ENCODE measurements at places on chromosomes 3 and 15.

- DNase-seq, result no peak
These were observed 2.1 kb downstream of the ABHD10 start for GRCh38 chr3:111980716-111981456.

GRCh38 chr15:57418635-57419034, 42.3 kb downstream of the CGNL1 start:
- DNase-seq, result no peak

DNA sequence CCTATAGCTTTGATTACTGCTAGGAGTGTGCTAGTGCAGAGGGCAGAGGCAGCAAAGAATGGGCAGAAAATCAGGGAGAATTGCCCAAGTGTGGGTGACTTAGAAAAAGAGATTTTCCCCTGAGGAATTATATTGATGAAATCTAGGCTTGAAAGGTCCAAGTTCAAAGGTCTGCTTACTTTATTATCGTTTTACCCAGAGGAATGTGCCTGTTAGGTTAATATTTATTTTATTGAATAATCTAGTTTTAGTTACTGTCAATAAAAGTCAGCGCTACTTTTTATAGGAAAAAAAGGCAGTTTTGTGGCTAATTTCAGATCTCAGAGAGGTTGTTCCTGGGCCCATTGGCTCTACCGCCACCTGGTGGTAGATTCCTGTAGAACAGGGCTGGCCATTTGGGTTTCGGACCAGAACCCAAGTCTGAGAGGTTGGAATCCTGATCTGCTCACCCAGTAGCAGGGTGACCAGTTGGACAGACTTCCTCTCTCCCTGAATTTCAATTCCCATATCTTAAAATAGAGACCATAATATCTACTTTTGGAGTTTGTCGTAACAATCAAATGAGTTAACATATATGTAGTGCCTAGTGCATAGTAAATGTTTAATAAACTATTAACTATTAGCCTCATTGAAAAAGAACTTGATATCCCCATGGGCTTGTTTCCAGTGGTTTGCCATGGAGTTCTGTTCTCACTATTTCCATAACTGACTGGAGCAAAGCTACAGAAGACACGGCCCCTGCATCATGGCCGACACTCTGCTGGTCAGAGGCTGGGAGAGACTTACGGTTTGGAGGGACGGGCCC, 62.7 kb upstream of the ZNF148 start:
- DNase-seq, result peak; percentile 32

DNA sequence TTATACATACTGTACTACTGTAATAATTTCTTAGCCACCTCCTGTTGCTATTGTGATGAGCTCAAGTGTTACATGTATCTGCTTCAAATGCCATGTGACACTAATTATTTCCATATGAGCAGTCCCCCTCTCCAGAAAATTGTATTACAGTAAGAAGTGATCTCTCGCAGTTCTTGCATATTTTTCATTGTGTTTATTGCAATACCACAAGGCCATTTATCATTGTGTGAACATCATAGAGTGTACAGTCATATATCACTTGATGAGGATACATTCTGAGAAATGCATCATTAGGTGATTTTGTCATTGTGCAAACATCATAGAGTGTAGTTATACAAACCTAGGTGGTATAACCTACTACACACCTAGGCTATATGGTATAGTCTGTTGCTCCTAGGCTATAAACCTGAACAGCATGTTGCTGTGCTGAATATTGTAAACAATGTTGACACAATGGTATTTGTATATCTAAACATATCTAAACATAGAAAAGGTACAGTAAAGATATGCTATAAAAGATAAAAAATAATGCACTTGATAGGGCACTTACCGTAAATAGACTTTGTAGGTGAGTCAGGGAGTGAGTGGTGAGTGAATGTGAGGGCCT, 189.6 kb upstream of the MLF1 start:
- no peak for DNase-seq

DNA sequence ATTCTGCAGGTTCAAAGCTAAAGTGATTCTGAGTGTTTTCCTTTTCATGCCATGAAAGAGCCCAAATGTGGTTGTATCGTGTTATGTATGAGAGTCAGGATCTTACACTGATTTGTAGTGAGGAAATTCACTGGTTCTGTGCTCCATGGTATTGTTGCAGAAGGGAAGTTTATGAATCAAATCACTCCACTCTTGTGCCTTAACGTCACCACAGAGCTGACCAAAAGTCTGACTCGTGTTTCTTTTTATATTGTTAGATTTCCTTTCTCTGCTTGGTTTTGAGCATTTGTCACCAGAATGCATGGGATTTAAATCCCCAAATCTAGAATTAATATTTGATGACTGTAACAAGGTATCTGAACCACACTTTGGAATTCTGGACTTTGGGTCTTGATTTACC, 29.1 kb upstream of the SLC30A4 start:
- no peak for DNase-seq

GRCh38 chr3:133381346-133382109, 18.3 kb upstream of the BFSP2 start:
- DNase-seq, result peak; percentile 28

DNA sequence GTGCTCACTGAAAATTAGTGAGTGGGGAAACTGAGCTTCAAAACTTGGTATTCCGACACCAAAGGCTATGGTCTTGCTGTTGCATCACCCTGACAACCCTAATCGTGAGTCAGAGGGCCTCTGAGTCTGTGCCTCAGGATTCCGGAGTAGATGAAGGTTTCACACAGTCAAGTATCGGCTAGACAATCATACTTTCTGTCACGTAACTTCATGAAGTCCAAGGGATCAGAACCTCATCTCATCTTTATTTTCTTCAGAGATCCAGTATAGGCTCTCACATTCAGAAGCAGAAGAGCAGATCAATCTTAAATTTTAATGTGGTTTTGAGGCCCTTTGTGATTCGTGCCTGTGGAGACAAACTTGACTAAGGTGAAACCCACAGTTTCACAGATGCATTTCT, 26.1 kb upstream of the NECTIN3 start:
- DNase-seq, result no peak

DNA sequence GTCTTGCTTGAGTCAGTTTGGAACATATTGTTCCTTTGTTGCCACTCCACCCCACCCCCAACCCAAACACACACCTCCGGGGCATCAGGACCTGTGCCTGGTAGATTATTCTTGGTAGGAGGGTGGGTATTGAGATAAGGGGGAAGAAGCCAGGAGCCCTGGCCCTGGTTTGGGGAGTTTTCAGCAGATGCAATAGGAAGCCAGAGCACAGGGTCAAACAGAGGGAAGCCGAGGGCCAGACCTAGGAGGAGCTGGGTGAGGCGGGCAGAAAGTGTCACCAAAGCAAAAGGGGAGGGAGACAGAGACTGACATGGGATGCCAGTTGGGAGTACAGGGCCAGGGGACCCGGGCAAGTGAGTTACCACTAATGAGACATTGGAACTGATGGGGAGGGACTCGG, 163.1 kb downstream of the RPLP1 start:
- no peak for DNase-seq

DNA sequence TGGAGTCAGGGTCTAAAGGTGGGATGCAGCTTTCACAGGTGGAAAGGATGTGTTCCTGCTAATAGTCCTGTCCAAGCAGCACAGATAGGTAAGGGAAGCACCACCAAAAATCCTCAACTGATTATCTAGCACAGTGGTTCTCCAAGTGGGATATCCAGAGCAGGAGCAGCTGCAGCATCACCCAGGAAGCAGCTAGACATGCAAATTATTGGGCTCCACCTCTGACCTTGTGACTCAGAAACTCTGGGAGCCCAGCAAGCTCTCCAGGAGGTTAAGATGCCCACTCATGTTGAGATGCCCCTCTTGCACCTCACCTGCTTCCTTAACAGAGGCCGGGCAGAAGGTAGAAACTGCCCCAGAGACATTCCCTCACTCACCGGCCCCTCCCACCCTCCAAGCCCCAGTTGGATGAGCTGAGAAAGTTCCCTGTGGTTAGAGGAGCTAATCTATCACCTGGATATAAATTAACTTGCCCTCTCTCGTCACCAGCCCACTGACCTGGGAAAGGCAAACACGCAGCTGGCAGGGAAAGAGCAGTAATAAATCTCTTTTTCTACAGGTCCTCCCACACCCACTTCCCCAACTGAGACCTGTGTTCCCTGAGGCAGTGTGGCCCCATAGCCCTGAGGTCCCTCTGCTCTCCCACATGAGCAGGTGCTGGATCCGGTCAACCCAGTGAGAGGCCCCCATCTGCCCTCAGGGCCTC, 39.3 kb downstream of the ADCY5 start:
- no peak for DNase-seq

DNA sequence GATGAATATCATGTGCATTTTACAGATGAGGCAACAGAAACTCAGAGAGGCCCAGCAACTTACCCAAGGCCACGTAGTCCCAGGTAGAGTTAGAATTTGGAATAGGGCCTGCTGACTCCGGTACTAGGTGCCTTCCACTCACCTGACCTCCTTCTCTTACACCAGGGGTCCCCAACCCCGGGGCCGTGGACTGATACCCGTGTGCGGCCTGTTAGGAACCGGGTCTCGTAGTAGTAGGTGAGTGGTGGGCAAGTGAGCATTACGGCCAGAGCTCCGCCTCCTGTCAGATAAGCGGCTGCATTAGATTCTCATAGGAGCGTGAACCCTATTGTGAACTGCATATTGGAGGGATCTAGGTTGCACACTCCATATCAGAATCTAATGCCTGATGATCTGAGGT, 64.8 kb downstream of the SMAD3 start:
- no peak for DNase-seq

GRCh38 chr3:133371181-133371580, 28.7 kb upstream of the BFSP2 start:
- DNase-seq, result no peak

- no peak for DNase-seq
These were observed 50.0 kb upstream of the TBC1D23 start for GRCh38 chr3:100210772-100211135.

DNA sequence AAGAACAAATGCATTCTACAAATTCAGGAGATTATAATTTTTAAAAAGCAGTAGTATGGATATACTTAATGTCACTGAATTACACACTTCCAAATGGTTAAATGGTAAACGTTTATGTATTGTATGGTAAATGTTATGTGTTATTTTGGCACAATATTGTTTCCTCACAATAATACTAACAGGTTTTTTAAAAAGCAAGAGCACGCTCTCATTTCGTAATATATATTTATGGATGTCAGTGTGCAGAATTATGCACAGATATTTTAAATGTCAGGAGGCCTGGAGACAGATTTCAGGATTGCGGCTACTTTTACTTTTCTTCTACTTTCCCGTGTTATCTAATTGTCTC, 533 bp downstream of the ZNF445 start:
- DNase-seq, result no peak

GRCh38 chr3:140529096-140529495, 148.8 kb upstream of the TRIM42 start:
- DNase-seq, result no peak

DNA sequence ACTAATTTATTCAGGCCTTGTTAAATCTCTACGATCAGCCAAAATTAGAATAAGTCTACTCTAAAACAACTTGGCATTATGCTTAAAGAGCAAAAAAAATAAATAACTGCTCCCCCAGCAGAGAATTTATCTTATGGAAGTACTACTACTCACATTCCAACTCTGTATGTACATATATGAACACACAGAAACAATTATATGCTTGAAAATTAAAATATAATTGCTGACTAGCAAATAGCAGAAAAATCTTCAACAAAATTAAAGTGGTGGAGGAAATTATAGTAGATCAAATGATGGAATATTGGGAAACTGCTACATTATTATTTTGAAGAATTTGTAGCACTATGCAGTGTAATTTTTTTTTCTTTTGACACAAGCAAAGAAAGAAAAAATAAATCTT, 580.9 kb downstream of the MECOM start:
- no peak for DNase-seq

- no peak for DNase-seq
These were observed 39.6 kb downstream of the COL8A1 start for GRCh38 chr3:99678023-99678422.

GRCh38 chr3:14235912-14236295, 57.3 kb downstream of the LSM3 start:
- no peak for DNase-seq

DNA sequence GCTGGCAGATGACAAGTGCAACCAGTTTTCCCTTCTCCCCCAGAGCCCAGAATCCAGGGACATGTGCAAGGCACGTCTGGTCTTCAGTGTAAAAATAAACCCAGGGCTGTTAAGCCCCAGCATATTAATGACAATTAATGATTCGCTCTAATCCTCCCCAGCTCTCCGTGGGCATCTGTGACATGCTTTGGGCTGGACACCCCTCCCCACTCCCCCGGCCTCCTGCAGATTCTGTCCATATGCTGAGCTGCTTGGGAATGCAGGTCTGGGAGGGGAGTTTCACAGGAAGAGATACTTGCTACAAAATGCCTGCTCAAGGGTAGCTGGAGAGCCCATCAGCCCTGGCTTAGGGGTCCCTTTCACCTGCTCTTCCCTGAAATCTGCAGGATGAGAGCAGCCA, 43.0 kb upstream of the NTRK3 start:
- DNase-seq, result no peak

GRCh38 chr3:184608209-184608608, 46.6 kb downstream of the EPHB3 start:
- no peak for DNase-seq

DNA sequence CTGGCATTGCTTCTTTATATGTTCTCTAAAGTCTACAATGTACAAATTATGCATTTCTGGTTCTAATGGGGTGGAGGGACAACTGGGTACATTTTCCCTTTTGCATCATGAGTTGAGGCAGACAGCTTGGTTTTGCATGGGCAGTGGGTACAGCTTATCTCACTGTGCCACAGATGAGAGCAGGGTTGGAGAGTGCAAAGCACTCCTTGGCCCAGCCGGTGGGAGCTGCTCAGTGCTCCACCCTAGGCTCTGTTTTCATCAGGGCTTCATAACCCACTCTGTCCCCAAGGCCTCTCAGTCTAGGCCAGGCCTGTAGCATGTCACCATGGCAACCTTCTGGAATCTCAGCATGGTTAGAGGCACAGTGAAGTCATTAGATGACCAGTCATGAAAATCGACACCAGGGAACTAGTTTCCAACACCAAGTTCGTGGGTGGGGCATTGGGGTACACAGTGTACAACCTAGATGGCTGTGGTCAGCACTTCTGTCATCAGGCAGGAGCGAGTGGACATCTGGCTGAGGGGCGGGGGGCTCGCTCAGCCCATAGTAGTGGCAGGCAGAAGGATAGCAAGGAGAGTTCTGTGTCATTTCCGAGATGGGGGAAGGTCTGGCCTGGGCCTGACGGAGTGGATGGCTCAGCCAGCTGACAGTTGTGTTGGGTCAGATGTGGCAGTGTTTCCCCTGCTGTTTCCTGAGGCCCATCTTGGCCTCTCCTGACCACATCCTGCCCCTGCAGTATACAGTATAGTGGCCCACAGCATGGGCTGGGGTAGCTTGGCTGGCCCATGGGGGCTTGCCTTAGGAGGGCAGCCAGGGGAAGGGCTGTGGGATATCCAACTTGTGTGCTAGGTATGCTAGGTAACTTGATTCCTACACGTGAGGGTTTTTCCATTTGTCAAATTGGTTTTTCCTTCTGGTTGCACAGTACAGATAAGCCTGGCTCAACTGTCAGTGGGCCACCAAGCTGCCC, 75.7 kb upstream of the PRR23C start:
- no peak for DNase-seq

- DNase-seq, result no peak
These were observed 207.4 kb upstream of the HES1 start for GRCh38 chr3:193928354-193929209.

Measured in HepG2 (cell line).